AG09319 (cell line): ENCODE measurements at places on chromosomes 3 and 15.

DNA sequence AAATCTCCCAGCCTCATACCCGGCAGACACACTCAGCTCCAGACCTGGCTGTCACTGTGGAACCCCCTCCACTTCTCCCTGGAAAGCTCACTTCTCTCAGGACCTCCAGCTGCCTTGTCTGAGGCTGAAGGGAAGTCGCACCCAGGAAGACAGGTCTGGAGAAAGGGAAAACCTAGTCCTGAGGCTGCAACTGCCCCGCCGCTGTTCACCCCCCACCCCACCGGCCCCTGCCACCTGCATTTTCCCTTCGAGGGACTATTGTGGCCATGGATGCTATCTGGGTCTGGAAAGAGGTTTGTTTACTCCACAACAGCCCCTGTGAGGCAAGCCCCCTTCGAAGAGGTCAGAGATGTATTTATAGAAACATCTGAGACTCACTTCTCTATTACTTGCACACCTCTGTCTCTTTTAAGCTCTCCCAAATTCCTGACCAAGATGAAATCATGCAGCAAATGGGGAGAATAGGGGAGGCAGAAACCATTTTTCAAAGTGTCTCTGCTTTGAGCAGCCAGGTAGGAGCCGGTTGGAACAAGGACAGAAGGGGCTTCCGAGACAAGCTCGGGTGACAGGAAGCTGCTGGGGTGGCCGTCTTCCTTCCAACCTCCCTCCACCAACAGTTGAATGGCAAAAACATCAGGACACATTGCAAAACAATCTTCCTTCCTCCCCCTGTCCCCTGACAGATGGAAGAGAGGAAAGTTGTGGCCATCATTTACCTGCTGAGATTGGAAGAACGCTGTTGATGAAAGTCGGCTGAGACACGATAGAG lies 518 bp downstream of the COLQ start:
- no peak for DNase-seq

- no peak for DNase-seq
Measured at GRCh38 chr15:40550341-40551037, 14.4 kb downstream of the CCDC32 start.

DNA sequence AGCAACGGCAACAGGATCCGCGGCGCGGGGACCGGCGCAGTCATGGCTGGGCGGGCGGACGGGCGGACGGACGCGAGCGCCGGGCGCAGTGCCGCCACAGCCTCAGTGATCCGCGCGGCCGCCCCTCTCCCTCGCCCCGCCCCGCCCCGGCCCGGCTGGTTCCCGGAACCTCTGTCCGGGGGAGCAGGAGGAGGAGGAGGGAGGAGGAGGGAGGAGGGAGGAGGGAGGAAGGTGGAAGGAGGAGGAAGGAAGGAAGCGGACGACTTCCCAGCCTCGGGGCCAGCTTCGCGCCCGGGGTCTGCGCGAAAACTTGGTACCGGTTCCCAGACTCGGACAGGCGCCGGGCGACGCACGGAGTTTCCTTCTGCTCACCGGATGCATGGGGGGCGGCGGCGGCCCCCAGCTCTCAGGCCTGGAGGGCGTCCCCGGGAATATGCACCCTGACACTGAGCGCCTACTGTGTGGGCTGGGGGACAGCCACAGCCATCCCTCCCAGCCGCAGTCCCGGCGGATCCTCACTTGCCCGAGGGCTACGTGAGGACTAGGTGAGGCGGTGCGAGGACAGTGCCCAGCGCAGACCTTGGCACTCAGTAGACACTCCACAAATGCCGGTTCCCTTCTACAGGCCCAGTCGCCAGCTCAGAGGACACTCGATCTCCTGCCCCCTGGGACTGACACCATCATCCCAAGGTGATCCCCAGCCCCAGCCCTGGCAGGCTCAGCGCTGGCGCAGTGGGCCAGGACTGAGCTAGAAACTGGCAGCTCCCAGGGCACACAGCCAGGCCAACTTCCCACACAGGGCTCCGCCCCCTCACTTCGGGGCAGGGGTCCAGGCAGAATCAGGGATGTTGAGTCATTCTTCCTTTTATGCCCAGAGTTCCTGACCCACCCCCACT lies at the start of gene SHISA5:
Gene SHISA5, minus strand, starts transcription at position 124 of the 896 bp plus-strand sequence. Its CDS starts 80 bp downstream, at position 44.
- peak; percentile 46 for DNase-seq

DNA sequence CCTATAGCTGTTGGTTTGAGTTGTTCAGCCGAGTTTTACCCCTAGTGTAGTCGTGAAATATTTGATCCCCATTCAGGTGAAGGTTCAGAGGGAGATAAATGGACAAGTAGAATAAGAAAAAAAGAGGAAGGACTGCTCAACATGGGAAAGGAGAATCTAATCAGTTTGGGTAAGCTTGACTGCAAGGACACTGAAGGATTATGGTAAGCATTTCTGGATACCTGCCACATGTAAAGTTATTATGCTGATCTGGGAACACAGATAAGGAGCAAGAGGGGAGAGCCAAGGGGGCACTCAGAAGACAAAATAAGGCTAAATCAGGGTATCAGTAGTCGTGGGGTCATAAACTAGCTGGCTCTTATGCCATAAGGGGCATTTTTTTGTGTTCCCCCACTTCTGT lies 49.9 kb downstream of the TFG start:
- DNase-seq: no peak

DNA sequence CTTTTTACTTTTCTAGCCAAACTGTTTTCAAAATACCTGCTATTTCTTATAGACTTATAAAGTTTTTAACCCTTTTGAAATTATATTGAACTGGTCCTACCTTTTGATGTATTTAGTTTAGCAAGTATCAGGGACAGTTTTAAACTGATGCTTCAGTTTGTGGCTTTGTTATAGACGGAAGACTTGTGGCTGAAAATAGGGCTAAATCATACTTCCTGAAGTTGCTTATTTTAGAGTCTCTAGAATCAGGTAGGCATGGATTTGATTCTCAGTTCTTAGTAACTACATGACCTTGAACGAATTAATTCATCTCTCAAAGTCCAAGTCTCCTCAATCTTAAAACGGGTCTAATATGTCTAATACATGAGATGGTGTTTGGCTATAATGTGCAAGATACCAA lies 322.8 kb downstream of the RAP2B start:
- DNase-seq: no peak

DNA sequence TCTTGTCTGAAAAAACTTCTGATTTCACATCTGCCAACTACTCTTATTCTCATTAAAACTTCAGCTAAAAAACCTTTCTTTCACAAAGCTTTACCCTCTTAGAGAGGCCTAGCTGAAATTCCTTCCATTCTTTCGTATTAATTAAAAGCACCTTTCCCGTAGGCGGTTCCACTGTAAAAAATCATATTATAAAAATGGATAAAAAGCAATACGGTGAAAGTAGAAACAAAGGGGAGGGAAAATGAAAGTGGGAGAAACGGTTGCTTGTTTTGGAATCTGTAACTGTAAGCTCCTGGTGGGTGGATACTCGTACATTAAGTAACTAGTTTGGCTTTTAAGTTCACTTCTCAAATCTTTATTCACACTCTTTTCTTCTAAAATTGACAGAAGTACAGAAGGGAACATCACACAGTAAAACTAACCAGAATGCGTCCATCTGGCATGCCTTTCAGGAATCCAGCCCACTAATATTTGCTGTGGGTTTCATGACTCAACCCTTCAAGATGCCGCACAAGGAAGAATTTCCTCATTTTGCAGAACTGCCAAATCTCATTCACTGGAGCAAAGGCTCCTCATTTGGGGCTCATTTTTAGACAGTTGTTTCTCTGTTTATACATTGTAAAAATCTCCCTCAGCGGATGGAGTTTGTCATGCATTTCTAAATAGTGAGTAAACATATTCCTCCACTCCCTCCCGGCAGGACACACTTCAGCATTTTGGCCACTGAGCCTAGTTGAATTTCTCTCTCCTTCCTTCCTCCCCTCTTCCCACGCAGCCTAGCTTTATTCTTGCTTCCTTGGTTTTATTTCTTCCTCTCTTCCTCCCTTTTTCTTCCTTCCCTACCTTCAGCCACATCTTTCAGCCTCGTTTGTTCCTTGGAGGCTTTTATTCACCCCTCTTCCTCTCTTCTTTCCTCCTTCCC lies 419.5 kb upstream of the NAALADL2 start:
- DNase-seq: peak; percentile 96

GRCh38 chr15:57563416-57563815 lies 28.3 kb upstream of the MYZAP start:
- DNase-seq: no peak
